Stimulated activated CD4-positive, alpha-beta T cell treated with anti-CD3 and anti-CD28 coated beads, Interleukin-1b, Interleukin-23, amount 100 ng/mL, for 1 hour (primary cell): ENCODE measurements at places on chromosomes 3 and 15.

- DNase-seq, result no peak
Observed at GRCh38 chr3:188455748-188456147, 301.8 kb downstream of the LPP start.

DNA sequence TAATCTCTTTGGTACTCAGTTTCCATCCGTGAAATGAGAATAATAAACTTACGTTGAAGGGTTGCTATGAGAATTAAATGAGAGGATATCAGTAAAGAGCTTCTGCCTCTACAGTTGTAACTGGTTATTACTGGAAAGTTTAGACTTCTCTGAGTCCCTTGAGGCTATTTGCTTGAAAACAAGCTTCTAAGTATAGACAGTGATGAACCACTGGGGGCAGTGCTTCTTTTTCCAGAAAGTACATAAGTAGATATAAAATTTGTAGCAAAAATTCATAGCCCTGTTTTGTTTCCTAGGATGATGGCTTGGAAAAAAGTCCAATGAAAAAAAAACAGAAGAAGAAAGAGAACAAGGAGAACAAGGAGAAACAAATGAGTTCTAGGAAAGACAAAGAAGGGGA, 87.1 kb downstream of the RGMA start:
- no peak for DNase-seq

GRCh38 chr15:46682969-46683791, 1034.1 kb upstream of the SEMA6D start:
- DNase-seq, result no peak

- DNase-seq, result no peak
Observed at GRCh38 chr3:187265461-187265955, 26.0 kb downstream of the MASP1 start.

DNA sequence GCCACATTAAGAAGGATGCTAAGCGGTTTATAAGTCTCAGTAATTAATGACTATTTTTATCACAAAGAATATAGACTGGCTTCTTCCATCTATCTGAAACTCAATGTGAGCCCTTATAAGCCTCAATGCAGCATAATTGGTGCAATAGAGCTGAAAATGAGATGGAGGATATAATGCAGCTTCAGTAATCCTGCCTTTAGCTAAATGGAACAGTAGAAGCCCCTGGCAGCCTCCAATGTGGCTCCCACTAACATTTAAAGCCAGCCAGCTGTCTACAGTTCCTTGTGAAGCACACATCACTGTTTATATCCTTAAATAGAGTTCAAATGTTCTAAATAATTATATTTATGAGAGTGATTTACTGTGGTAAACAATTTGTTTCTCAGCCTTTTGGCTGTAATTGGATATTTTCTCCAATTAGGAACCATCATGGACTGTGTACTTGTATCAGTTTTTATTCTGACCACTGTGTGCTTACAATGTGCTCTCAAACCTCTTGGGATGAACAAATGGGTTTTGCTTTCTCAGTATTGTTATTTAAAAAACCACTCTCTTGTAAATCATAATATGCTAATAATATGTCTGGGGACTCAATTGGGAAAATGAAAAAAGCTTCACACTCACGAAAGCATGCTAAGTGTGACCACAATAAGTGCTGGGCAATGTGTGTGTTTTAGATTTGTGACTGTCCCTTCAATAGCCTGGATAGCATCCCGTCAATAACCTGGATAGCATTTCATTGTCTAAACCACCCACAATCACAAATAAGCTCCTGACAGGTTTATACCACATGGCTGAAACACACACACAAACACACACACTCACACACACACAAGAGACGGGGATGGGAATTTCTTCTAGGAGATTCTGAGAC, 366.6 kb downstream of the GBE1 start:
- no peak for DNase-seq

GRCh38 chr3:123432832-123433523, 15.9 kb downstream of the ADCY5 start:
- no peak for DNase-seq

GRCh38 chr3:108590460-108590859, 938 bp downstream of the DZIP3 start:
- DNase-seq, result no peak

DNA sequence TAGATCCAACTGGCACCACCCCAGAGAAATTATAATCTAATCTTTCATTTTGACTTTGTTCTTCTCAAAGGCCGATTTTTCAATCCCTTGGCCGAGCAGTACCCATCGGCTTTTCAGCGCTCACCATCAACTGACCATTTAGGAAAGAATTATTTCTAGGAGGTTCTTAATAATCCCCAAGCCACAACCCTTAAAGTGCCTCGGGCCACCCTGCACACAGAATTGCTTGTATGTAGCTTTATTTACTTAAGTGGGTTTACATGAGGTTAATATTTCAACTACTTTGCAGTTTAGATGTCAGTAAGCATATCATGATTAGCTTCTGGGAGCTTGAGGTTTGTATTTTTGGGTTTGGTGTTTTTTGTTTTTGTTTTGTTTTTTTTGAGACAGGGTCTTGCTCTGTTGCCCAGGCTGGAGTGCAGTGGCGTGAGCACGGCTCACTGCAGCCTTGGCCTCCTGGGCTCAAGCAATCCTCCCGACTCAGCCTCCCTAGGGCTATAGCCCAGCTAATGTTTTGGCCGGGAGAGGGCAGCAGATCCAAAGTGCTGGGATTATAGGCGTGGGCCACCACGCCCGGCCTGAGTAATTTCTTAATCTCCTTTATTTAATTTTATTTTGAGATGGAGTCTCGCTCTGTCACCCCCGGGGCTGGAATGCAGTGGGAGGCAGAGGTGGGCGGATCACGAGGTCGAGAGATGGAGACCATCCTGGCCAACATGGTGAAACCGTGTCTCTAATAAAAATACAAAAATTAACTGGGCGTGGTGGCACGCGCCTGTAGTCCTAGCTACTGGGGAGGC, 801 bp upstream of the CDAN1 start:
- DNase-seq, result no peak

GRCh38 chr3:127524296-127524896, 66.1 kb downstream of the TPRA1 start:
- DNase-seq, result no peak

- DNase-seq, result no peak
Observed at GRCh38 chr3:16240229-16241023, 24.3 kb downstream of the DPH3 start.

GRCh38 chr3:72690629-72691028, 157.6 kb downstream of the SHQ1 start:
- no peak for DNase-seq

DNA sequence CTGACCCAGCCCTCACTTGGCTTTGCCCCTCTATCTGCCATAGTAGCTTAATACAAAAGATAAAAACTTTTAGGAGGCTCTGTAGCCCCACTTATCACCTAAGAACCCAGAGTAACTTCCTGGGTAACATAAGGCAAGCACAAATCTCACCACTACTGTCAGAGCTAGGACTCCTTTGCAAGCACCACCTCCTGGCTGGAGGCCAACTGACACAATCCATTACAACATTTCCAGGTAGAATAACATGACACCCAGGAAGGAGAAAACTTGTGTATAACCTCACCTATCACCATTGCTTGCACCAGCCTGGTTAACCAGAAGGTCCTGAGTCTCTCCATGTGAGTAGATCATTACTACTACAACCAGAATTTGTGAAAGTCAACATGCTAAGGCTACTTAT, 230.0 kb downstream of the TUSC7 start:
- DNase-seq, result no peak

DNA sequence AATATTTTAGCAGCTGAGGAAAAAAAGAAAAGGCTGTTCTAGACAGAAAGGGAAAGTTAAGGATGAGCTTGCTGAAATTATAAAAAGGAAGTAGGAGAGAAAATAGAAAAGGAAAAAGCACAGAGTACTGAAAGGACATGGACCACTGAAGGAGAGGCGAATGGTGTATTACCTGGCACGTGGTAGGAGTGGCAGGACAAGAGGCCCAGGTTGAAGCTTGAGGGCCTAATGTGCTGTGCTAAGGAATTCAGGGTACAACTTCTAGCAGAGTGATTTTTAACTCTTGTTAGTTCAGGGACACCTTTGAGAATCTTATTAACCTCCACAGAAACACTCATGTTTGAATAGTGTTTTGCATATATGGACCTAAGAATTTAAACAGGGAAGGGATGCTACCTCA, 60.0 kb upstream of the CRTC3 start:
- no peak for DNase-seq

DNA sequence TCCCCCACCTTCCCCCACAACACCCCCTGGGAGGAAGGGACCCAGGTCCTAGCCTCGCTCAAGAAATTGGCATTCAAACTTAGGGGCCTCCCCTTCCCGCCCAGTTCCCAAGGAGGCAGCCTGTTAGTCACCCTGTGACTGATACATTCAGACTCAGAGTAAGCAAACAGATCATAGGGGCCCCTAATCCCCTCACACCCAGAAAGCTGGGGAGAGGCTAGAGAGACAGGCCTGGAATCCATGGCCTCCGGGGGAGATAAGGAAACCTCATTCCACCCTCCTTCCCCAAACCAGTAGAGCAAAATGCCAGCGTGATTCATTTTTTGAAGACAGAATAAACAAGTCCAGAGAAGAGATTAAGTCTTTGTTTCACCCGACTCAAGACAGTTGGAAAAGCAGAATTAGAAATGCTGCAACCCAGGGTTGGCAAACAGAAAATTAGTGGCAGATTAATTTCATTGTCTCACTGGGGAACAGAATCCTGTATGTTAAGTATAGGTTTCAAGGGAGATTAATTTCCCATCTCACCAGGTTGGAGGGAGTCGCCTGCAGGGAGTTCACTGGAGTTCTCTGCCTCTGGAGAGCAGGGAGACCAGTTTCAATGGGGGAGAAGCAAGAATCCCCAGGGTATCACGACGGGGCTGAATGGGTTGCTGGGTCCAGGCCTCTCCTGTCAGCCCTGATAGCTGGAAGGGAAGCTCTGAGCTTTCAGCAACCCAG, 268.3 kb downstream of the UACA start:
- no peak for DNase-seq

- no peak for DNase-seq
Observed at GRCh38 chr15:87269566-87269965, 987.0 kb downstream of the NTRK3 start.

GRCh38 chr3:40292637-40293349, 16.7 kb upstream of the EIF1B start:
- no peak for DNase-seq

DNA sequence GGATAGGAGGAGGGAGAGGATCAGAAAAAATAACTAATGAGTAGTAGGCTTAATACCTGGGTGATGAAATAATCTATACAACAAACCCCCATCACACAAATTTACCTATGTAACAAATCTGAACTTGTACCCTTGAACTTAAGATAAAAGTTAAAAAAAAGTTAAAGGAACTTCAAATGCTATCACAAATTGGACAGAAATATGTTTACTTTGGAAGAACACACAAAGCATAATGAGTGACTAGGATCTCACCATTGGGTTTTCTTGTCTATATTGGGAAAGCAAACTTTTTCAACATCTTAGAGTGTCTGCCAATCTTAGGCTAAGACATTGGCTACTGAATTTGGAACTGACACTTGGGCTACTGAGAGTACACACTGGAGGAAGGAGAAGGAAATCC, 140.4 kb downstream of the THRB start:
- DNase-seq, result no peak

GRCh38 chr3:185397676-185398075, 34.7 kb downstream of the MAP3K13 start:
- DNase-seq, result no peak

GRCh38 chr3:71101014-71101413, 482.5 kb downstream of the FOXP1 start:
- no peak for DNase-seq

DNA sequence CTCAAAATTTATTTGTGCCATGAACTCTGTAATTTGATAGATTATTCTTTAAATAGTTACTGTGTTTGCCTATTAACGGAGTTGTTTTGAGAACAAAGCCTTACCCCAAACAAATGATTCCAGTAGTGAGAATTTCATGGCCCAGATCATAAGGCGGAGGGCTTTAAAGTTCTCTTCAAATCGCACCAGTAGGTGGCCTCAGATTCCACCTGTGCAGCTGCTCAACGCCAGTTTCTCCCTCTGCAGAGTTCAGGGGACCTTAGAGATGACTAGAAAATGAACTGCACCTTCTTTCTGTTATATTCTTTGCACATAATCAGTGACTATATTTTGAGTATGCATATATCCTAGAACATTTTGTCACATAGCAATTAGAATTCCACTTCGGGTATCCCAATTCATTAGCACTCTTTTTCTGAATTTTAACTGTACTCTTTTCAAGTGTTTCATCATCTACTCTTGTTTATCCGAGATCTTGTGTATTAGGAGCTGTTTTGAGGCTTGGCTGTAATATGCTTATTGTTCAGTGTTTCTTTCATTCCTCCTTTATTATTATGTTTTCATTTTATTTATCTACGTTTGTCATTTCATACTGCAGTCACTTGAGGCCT, 232.6 kb upstream of the CHRM5 start:
- DNase-seq, result no peak

GRCh38 chr3:155908086-155908485, 37.6 kb downstream of the GMPS start:
- no peak for DNase-seq

GRCh38 chr15:48250640-48251076, 44.6 kb downstream of the SLC12A1 start:
- no peak for DNase-seq

DNA sequence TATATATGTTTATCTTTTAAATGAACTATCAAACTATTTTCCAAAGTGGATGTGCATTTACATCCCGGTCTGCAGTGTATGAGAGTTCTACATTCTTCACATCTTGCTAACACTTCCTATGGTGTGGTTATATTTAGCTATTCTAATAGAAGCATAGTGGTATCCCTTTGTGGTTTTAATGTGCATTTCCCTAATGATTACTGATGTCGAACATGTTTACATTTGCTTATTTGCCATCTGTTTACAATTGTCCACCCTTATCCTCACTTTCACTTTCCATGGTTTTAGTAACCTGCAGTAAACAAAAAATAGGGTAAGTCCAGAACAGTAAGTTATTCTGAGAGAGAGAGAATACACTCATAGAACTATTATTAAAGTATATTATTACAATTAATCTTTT, 360.5 kb upstream of the NAALADL2 start:
- DNase-seq, result no peak

- DNase-seq, result no peak
Observed at GRCh38 chr15:28886431-28887338, 911 bp downstream of the APBA2 start.

DNA sequence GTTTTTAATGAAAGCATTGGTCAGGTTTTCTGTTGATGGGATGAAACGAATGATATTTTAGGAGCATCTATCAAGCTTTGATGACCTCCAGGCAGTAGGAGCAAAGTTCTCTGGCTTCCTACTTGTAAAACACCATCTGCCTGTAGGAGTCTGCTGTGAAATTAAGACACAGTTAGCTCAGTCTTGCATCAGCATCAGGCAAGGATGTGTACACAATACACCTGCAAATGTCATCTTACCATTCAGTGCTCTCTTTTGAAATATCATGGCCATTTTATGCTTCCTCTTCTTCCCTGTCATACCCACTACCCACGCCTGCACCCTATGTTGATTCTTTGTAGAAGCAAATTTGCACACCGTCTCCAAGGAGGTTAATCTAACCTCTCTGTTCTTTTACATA, 38.2 kb downstream of the B3GALNT1 start:
- no peak for DNase-seq

GRCh38 chr3:25046911-25047771, 380.9 kb upstream of the RARB start:
- no peak for DNase-seq

- DNase-seq, result no peak
Observed at GRCh38 chr3:76131396-76132153, 346.2 kb upstream of the ZNF717 start.

- no peak for DNase-seq
Observed at GRCh38 chr3:70800951-70801350, 488.5 kb upstream of the MDFIC2 start.
